ENCODE measurements at places on chromosomes 6 and 20. TPM values are rescaled to one million over a fixed set of nuclear protein-coding genes. Genes with fewer than 3 reads are reported as not detected.

DNA sequence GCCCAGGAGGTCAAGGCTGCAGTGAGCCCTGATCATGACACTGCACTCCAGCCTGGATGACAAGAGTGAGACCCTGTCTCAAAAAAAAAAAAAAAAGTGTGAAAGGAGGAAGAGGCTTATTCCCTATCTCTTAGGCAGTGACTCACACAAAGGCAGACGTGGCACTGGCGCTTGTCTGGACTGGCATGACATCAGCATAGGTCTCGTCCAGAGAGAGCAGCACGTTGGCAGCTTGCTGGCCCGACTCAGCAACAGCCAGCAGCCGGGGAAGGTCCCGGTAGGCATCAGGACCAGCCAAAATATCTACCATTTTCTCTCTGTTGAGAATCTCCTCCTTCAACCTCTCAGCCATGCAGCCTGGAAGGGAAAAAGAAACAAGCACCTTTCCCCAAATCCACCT, 14.1 kb downstream of the CDK5RAP1 start:
- DNase-seq: no peak

DNA sequence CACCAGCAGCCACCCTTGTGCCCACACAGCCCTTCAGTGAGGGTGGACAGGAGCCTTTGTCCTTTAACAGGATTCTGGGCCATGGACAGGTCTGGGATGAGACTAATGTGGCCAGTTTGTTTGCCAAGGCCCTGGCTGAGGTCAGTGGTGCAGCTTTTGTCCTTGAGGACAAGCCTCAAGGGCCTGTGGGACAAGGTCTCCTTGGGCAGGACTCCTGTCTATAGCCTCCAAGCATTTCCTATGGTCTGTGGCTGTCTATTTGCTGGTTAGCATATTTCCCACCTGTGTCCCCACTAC, 44.1 kb downstream of the SUN5 start:
- no peak for DNase-seq

- DNase-seq: no peak
Measured at GRCh38 chr6:167441715-167442206, 116.9 kb downstream of the TTLL2 start.

DNA sequence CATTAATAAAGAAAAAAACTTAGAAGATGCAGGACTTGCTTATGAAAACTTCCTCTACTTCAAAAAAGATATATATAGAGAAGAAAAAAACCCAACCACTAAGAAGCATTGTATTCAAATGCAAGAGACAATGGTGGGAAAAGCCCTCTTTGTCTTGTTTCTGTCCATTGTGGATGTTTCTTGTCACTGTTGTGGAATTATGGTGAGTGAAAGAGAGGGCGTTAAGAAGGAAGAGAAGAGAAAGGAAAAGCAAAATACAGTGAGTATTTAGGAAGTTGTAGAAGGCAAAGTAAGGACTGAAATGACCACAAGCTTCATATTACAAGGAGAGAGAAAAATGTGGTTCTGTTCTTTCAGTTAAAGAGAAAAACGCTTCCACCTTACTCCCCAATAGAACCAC, 14.1 kb upstream of the THBD start:
- no peak for DNase-seq

DNA sequence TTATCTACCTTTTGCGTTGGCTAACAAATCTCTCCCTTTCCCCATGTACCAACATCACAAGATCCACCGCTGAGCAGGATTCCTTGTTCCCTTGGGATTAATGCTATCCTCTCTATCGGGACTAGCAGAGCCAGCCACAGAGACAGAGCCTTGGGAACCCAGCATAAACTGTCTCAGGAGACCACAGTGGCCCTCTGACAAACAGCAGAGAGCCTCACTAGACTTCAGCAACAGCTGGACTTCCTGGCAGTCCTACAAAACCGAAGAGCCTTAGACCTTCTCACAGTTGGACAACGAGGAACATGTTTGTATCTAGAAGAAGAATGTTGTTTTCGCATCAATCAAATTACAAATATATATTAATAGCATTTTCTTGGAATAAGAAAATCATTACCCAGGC, 39.6 kb upstream of the POU5F1 start:
- DNase-seq: no peak

SLC17A1 gene
- not detected for total RNA-seq

SLC17A3 gene
- total RNA-seq: not detected

NKX2-4 gene
- total RNA-seq: not detected

GRCh38 chr20:37357481-37358365, 11.8 kb downstream of the SRC start:
- no peak for DNase-seq

GRCh38 chr20:25484224-25484846, 76.9 kb downstream of the GINS1 start:
- no peak for DNase-seq

MEI4 gene
- 0.47 TPM for total RNA-seq

- DNase-seq: no peak
Measured at GRCh38 chr6:53634184-53634631, 31.3 kb downstream of the KLHL31 start.

NOX3 gene
- not detected for total RNA-seq

LRRN4 gene
- total RNA-seq: not detected

FAM83D gene
- 1.7 TPM for total RNA-seq

EPHA7 gene
- 102 TPM for total RNA-seq

- DNase-seq: no peak
Measured at GRCh38 chr6:128952902-128953301, 70.0 kb downstream of the LAMA2 start.

CYP21A2 gene
- not detected for total RNA-seq

GRCh38 chr6:49634836-49635218, 1.8 kb downstream of the RHAG start:
- no peak for DNase-seq

GLP1R gene
- total RNA-seq: not detected

CD93 gene
- total RNA-seq: 13.6 TPM

POM121L2 gene
- not detected for total RNA-seq

SEMG1 gene
- not detected for total RNA-seq

DNA sequence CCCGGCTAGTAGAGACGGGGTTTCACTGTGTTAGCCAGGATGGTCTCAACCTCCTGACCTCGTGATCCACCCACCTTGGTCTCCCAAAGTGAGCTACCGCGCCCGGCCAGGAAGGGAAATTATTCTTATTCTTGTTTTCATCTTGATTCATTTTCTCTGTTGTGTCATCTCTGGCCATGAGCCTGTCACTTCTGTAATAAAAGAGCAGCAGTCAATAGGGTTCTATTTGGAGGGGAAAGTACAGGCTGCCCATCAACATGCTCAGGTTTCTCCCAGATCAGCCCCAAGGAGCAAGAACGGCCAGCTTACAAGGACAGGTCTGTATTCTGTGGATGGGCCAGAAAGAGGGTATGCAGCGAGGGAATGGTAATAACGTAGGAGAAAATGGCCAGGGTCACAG, 345.0 kb downstream of the PREX1 start:
- DNase-seq: no peak

DNA sequence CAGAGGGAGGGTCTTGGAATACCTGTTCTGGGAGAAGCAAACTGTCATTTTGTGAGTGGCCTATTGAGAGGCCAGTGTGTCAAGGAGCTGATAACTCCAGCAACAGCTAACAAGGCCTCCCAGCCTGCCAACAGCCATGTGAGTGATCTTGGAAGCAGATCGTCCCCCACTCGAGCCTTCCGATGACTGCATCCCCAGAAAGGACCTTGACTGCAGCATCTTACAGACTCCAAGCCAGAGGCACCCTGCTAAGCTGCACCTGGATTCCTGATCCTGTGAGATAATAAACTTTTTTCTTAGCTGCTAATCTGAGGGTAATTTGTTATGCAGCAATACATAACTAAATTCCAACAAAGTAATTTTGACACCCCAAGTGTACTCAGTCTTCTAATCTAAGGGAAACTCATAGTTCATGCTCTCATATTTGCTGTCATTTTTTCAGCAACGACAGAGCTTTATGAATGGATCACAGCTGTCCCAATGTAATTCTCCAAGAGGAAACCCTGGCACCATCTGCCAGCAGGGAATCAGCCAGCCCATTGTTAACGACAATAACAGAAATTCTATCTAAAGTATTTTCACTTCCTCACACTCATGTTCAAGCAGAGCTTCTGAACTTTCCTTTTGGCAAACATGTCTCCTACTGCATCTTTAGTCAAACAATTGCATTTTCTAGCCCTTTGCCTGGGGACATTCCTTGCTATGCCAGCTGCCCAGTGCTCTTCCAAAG, 470.2 kb upstream of the BTBD3 start:
- DNase-seq: no peak

ENPP4 gene
- total RNA-seq: 27.8 TPM

- no peak for DNase-seq
Measured at GRCh38 chr6:139996253-139996834, 621.9 kb upstream of the CITED2 start.

FKBP1C gene
- total RNA-seq: 0.31 TPM

DNA sequence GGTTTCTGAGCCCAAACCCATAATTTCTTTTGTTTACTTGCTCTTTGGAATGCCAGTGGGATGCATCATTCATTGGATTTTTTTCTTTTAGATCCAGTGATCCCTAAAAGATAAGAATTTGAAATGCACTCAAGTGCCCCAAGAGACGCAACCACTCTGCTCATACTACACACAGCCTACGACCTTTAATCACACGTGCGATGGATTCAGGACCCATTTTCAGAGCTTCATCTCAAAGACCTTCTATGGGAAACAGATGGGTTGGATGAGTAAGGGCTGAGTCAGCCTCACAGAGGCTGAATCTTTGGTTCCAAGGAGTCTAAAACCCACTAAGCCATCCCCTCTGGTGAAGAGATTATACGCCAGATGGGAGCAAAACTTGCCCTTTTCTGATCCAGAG, 265.5 kb upstream of the EXOC2 start:
- no peak for DNase-seq

ULBP3 gene
- total RNA-seq: 6.2 TPM

IPCEF1 gene
- total RNA-seq: 29.5 TPM

PREP gene
- total RNA-seq: 25.7 TPM

ENPP1 gene
- total RNA-seq: 0.47 TPM

BPIFB6 gene
- total RNA-seq: not detected

CLIC5 gene
- total RNA-seq: 0.47 TPM

- no peak for DNase-seq
Measured at GRCh38 chr6:38065734-38066305, 246.3 kb downstream of the ZFAND3 start.

DNA sequence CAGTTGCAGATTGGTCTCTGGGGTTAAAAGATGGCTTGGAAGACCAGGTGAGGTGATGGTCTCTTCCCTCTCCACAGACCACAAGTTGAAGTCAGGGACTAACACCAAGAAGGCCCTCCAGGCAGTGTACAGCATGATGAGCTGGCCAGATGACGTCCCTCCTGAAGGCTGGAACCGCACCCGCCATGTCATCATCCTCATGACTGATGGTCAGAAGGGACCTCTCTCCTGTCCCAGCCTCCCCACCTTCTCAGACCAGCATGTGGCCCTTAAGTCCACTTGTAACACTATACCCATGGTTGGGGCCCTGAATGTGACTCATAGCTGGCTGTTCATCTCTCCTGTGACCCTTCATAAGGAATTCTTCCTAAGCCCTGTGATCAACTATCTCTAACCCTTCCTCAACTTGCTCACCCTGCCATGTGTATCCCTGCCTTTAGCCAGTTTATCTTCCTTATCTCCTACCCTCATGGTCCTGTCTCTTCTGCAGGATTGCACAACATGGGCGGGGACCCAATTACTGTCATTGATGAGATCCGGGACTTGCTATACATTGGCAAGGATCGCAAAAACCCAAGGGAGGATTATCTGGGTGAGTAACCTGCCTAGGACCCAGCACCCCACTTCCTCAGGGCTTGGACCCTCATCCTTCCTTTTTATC, 3.0 kb downstream of the CFB start:
- no peak for DNase-seq

DNA sequence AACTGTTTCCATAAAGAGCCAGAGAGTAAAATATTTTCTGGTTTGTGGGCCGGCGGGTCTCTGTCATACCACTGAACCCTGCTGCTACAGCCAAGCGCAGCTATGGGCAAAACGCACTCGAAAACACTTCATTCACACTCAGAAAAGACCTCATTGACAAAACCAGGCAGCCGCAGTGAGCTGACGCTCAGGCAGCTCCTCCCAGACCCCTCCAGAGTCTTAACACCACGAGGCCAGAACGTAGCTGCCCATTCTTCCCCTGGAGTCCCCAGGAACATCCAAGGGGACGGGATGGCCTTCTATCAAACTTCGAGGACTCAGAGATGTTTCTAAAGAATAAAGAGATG, 35.6 kb upstream of the ZBP1 start:
- DNase-seq: no peak

- DNase-seq: no peak
Measured at GRCh38 chr6:43814111-43814510, 44.1 kb downstream of the VEGFA start.

GRCh38 chr6:5260111-5260620, 584 bp downstream of the LYRM4 start:
- DNase-seq: peak; percentile 70

DNA sequence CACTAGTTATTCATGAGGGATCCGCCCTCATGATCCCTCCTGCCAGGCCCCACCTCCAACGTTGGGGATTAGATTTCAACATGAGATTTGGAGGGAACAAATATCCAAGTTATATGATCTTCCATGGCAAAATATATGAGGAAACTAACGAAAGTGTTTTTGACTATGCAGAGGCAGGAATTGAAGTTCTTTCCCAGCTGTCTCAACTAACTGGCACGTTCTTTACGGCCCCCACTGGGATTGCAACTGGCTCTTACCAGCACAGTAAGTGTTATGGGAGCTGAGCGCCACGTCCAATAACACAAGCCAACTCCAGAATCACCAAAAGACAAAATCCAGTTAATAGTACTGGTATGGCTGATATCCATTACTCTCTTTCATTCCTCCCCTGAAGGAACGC, 66.6 kb downstream of the ECT2L start:
- no peak for DNase-seq

DNA sequence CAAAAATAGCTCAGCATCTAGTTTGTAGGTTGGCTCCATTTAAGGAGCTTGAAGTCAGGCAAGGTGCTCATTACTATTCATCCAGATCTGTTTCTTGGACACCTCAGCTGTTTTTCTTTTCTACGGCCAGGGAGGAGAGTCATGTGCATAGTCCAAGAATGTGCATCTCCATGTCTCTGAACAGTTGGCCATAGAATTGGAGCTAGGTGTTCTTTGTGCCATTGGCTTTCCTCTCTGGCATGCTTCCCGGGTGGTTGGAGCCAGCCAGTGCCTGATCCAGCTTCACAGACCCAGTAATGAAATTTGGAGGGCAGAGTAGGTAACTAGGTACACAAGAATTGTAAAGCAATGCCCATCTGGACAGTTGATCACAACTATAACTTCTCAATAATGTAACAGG, 21.6 kb downstream of the EYA4 start:
- no peak for DNase-seq

FNDC11 gene
- total RNA-seq: 4.1 TPM

DNA sequence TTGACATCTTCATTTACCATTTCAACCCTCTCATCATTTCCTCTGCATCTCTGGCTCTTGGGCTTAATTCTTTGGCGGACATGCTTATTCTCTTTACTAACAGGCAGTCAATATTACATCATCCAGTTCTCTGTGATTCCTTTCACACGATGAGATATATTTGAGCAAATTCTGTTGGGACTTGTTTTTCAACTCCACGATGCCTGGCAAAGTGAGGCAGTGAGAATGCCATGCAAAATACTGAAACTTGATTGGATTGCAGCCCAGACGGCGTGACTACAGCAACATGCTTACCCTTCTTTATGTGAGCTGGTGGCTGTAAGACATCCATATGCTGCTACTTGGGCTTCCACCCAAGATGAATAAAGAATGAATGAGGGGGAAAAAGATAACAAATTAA, 101.7 kb upstream of the SPACA1 start:
- peak; percentile 35 for DNase-seq

GRCh38 chr6:6293317-6293716, 27.1 kb downstream of the F13A1 start:
- no peak for DNase-seq

GRCh38 chr20:17628101-17628841, 53.8 kb downstream of the RRBP1 start:
- DNase-seq: no peak

GRCh38 chr6:82084324-82084920, 163.1 kb downstream of the IBTK start:
- no peak for DNase-seq

Data from occipital lobe (tissue), 3 donors.